ENCODE measurements at places on chromosomes 7 and 10.

- DNase-seq = no peak
Observed at GRCh38 chr10:93512565-93512964, 16.2 kb downstream of the CEP55 start.

DNA sequence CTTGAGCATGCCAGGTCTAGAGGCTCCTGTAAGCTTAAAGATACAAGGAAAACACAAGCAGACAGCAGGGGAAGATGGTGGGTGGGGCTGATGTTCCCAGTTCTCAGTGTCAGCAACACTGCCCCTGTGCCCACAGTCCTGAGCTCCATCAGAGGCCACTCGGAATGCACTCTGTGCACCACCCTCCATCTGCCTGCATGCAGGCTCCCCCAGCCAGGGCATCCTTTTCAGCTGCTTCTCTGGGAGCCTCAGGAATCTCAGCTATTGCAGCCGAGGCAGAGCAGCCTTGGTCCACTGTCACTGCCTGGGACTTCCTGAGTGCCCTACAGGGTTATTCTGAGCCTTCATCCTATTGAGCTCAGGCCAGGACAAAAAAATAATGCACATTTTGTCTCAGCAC lies 22.2 kb downstream of the LBX1 start:
- no peak for DNase-seq

DNA sequence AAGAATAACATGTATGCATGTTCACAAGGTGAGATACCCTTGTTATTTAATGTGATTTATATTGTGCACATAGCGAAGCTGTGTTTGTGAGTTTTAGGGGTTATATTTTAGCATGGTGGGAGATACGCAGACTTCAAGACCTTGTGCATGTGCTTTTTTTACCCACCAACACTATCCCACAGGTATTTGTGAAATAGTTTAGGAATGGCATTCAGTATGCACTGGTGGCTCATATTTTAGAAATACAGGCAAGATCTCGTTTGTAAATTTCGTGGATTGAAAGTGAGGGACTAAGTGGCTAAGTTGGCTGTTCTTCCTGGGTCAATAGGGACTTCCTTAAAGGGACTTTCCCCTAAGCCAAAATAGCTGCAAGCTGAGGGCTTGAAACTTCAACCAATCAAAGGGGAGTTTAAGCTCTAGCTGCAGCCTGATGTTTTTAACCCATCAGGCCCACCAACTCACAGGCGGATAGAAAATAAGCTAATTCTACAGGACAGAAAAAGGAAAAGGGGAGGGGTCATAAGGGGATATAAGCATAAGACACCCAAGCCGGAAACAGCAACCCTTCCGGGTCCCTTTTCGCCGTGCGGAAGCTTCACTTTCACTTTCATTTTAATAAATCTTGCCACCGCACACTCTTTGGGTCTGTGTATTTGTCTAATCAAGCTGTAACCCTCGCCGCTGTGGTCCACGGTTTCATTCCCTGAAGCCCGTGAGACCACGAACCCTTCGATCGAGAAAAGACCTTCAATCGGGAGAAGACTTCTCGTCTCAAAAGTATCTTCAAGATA lies 291.0 kb downstream of the GPR158 start:
- peak; percentile 2 for DNase-seq

DNA sequence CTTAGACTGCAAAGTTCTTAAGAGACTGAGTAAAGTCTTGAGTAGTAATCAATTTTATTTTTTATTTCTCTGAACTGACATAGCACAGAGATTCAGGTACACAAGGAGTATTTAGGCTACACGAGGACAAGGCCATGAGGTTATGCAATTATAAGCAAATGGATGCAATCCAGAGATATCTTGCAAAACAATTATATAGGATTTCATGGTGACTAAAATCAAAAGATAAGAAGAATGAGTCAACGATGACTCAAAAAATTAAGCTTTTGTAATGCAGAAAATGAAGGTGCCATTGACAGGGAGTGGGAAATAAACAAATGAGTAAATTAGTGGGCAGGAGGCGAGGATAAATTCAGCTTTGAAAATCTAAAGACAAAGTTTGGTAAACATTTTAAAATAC lies 66.7 kb upstream of the MYO3A start:
- no peak for DNase-seq

DNA sequence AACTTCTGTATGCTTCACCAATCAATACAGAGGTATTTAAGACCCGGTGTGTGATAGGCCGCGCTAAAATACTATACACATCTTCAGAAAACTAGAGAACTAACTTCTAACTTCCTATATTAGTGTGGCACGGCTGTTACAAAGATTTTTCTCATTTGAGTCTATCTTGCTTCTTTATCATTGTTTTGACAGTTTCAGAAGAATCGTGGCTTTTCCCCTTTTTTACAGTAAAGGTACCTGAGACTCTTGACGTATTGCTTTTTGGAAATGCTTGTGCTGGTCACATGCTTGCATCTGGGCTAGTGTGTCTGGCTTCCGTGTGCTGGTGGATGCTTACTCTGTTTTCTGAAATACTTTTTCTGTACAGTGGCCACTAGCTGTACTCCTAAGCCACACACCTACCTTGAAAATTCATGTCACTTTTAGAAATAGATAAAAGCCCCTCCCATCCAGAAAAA lies 12.7 kb downstream of the IKZF1 start:
- DNase-seq = no peak

DNA sequence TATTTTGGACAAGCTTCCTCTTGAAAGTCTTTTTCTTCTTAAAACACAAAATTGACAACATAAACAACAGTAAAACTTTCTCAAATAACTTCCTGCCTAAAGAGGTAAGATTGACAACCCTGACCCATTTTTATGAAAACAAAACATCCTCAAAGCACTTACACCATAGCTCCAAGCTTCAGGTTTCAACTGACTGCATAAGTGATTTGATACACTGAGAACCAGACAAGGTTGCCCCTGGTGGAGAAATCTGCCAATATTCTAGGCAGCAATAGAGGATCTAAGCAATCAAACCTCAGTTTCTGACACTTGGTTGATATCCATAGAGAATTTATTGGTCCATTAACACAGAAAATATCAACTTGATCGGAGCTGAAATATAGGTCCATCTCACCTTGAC lies 147.8 kb downstream of the ELAPOR2 start:
- DNase-seq = no peak

GRCh38 chr10:86321568-86321967 lies 45.0 kb downstream of the GRID1 start:
- DNase-seq = no peak

DNA sequence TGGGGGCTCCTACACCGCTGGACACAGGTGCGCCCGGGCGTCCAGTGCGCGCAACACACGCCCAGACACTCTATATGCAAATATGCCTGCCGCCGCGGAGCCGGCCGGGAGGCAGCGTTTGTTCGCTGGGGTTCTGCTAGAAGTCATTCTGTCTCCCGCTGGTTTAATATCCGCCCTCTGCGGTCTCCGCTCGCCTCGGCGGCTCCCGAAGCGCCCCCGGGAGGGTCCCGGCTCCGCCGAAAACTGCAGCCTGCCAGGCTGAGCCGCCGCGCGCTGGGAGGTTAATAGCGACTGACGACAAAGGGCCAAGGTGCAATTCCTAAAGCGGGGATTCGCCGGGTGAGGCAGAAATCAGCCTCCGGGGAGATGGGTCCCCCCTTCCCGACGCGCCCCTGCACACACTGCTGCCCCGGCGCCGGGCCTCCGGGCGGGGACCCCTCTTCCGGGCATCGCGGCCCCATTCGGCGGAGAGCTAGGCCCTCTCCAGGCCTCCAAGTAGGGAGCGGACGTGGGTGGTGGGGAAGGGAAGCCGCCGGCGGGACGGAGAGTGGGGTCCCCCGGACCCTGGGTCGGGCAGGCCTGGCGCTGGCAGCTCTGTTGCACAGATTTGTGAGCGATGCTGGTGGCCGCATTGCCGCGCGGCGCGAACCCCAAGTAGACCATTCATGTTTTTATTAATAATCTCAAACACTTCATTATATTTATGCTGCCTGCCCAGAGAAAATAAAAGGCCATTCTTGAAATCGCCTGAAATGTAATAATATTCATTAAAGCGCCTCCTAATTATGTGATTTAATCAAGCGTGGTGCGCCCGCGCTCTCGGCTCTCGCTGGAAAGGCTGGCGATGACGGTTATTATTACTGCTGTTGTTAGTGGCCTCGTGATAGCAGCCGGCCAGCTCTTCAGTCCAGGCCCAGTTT lies 9.1 kb downstream of the EN2 start:
- DNase-seq = peak; percentile 45

GRCh38 chr7:27527348-27527714 lies 135.4 kb downstream of the HIBADH start:
- DNase-seq = no peak

DNA sequence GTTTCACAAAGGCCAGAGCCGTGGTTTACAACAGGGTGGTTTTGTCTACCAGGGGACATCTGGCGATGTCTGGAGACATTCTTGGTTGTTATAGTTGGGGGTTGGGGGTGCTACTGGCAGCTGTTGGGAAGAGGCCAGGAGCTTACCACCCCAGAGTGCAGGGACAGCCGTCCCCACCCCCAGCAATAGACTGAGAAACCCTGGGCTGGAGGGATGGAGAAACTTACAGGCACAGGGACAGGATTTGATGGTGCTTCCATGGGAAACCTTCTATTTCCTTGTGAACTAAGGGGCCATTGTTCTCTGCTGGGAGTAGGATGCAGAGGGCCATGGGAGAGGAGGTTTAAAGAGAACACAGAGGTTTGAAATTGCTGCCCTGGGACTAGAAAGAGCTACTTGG lies 10.9 kb downstream of the ADCK2 start:
- no peak for DNase-seq

DNA sequence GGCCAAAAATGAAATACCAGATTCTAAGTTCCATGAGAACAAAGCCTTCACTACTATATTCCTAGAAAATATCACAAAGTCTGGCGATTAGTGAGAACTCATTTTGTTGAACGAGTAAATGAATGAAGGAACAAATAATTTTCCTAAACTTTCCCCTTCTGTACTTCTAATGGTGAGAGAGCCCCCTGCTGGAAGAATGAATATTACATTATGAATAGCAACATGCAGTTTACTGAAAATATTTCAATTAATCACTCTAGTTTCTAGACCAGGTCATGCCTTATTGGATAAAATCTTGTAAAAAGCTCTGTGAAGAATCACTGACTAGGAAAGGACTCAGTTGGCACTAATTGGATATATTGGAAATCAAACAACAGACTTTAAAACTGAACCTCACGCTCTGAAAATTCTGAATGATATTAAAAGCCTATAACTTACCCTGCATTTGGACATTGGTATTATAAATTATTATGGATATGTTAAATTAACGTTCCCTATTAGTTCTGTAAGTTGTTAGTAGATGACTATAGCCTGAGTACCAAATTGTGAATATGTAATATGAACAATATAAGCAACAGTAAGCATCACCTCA lies 32.4 kb upstream of the MTPN start:
- peak; percentile 27 for DNase-seq
